Activated CD8-positive, alpha-beta memory T cell treated with anti-CD3 and anti-CD28 coated beads, Interleukin-2, amount 50 U/mL, for 48 hours (primary cell): ENCODE measurements at places on chromosomes 3 and 15.

- DNase-seq: no peak
These were observed 52.4 kb upstream of the BLM start for GRCh38 chr15:90664650-90665287.

- no peak for DNase-seq
These were observed 18.4 kb upstream of the BCHE start for GRCh38 chr3:165855581-165855980.

DNA sequence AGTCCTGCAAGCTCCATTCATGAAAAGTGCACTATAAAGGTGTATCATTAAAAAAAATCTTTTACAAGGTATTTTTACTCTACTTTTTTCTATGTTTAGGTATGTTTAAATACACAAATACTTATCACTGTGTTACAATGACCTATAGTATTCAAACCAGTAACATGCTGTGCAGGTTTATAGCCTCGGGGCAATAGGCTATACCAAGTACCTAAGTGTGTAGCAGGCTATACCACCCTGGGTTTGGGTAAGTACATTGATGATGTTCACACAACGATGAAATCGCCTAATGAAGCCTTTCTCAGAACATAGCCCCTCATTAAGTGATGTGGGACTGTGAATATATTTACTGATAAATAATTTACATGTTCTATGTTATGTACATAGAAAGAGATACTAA lies 104.6 kb downstream of the ATP1B3 start:
- DNase-seq: no peak

GRCh38 chr3:115975353-115975752 lies 352.0 kb downstream of the GAP43 start:
- no peak for DNase-seq
